ENCODE measurements at places on chromosomes 6 and 20.

GRCh38 chr20:62127799-62128198 lies 5.5 kb downstream of the LSM14B start:
- no peak for DNase-seq

DNA sequence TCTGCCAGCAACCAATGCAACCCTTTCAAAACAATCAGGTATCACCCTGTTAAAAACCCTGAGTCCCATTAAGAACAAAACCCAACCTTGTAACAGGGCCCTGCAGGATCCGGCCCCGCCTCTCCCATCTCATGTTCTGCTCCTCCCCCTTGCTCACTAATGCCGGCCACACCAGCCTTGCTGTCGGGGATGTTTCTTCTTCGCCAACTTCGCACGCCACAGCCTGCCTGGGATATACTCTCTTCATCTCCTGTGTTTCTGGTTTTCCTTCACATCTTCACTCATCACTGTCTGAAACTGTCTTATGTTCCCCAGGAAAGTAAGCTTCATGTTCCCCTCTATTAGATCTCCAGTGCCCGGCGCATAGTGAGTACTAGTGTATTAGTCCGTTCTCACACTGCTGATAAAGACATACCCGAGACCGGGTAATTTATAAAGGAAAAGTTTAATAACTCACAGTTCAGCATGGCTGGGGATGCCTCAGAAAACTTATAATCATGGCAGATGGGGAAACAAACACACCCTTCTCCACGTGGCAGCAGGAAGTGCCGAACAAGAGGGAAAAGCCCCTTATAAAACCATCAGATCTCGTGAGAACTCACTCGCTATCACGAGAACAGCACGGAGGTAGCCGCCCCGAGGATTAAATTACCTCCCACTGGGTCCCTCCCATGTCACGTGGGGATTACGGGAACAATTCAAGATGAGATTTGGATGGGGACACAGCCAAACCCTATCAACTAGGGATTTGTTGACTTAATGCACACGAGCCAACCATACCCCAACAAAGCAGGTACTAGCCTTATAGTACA lies 5.1 kb downstream of the TP53RK start:
- no peak for DNase-seq

GRCh38 chr6:110307368-110307767 lies 50.8 kb downstream of the METTL24 start:
- DNase-seq, result no peak

GRCh38 chr20:46833360-46833759 lies 61.3 kb upstream of the EYA2 start:
- peak; percentile 2 for DNase-seq

GRCh38 chr20:47142774-47143170 lies 213.7 kb downstream of the ZMYND8 start:
- DNase-seq, result no peak
